ENCODE measurements at places on chromosomes 3 and 15.

DNA sequence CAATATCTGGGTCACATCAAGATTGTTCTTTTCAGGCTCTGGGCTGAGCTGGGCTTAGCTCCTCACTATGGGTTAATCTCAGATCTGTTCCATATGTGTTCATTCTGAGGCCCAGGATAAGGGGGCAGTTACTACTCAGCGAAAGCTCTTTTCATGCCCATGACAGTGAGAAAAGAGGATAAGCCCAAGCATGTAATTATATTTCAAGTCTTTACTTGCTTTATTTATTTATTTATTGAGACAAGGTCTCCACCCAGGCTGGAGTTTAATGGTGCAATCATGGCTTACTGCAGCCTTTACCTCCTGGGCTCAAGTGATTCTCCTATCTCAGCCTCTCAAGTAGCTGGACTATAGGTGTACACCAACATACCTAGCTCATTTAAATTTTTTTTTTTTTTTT lies 44.7 kb upstream of the SELENOK start:
- DNase-seq = no peak

- DNase-seq = no peak
These were observed 5.7 kb downstream of the ATP13A3 start for GRCh38 chr3:194481103-194481502.

DNA sequence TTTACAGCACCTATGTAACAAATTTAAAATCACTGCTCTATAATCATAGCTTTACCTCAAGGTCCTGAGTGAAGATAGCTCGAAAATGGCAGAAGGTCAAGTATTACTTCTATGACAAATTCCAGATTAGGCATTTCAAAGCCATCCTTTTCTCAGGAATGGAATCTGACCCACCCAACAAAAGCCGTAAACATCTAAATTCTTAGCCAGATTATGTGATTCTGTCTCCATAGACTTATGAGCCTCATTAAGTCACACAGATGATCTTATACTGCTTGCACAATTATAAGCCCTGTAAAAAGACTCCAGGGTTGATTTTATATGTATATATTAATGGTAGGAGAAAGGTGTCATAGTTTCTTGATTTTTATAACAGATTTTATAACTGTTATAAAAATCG lies 56.9 kb downstream of the CEP152 start:
- no peak for DNase-seq

DNA sequence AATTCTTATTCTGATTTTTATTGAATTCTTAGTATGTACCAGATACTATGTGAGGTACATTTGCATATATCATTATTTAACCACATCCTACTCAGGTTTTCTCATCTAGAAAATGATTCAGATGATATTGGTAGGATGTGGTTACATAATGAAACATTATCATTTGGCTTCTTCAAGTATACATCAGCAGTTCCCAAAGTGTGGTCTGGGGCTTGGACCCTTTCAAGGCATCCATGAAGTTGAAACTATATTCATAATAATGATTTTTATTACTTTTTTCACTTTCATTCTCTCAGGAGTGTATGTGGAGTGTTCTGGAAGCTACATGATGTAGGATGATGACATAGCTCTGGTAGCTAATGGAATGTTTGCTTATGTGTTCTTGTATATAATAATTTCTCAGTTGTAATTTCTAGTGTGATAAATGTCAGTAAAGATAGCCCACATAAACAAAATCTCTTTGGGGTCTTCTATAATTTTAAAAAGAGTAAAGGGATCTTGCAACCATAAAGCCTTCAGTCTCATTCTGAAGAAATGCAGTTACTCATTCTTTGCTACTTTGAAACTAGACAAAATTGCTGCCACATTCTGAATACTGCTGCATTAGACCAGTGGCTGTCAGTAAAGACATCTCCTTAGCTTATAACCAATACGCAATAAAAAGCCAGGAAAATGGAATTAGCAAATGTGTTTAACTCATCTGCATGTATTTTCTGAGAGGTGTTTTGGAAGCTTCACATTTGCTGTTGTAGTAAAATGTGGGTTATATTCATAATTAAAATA lies 95.8 kb downstream of the PPARG start:
- no peak for DNase-seq

DNA sequence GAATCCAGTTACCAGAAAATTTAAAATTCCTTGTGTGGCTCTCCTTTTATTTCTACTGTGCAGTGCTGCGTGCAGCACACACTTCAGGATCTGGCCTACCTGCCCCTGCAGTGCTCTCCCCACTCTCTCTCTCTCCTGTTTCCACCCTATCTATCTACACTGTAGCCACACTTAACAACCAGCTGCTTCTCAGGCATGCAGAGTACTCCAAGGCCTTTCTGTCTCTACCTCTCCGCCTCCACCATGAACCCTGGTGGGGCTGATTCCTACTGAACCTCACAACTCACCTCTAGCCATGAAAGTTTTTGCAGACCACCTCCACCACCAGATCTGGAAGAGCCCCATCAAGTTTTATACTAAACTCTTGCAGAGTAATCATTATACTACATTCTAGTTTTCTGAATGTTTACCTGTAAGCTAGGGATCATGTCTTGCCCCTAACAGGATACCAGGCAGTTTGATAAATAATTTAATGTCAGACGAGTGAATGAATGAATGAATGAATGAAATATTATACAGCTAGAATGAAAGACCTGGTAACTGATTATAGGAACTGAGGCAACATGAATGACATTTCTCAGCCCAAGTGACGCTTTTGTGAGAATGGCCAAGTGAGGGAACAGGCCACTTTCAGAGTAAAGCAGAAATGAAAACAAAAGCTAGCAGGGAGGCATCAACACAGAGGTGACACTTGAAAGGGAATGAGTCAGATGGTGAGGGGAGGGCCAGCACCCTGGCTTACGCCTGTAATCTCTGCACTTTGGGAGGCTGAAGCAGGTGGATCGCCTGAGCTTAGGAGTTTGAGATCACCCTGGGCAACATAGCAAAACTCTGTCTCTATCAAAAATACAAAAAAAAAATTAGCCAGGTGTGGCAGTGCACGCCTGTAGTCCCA lies 363.5 kb downstream of the FOXP1 start:
- DNase-seq = no peak

GRCh38 chr3:195815169-195815771 lies 3.5 kb upstream of the MUC4 start:
- peak; percentile 36 for DNase-seq
